Activated CD4-positive, alpha-beta T cell treated with anti-CD3 and anti-CD28 coated beads for 4 hours (primary cell): ENCODE measurements at places on chromosomes 2 and 18.

DNA sequence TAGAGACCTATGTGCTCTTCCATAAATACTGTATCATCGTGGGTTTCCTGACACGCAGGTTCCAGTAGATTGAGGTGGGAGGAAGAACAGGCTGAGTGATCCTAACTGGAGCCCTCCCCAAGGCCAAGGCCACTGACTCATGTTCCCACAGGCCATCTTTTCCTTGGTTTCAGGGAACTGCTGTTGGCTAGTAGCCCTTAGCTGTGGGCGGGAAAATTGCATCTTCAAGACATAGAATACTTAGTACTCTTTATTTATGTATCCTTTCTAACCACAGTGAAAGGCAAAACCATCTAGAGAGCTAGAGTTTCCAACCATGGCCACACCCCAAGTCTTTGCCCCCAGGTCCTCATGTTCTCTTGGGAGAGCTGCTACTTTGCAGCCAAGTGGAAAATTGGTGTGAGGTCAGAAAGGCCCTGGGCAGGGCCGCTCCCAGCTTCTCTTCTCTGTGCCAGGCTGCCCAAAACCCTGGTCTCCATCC, 55.9 kb downstream of the COPS8 start:
- DNase-seq, result no peak

- DNase-seq, result no peak
Measured at GRCh38 chr2:88036182-88036581, 19.4 kb downstream of the KRCC1 start.

DNA sequence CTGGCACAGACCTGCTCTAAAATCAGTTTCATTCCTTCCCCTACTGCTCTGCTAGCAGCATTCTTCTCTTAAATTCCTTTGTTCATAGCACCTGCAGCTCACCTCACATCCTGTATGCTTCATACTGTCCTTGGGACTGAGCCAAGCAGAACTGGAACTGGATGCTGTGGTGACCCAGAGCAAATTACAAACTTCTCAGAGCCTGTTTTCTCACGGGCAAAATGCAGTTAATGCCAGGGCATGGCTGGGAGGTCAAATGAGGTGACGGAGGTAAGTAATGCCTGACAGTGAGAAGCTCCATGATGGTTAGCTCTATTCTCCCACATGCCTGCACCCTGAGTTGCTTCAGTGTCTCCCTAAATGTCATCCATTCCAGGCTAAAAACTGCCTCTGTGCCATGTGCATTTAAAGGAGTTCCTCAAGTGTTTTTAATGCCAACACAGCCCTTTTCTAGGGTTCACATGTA, 29.7 kb downstream of the C2orf42 start:
- no peak for DNase-seq

DNA sequence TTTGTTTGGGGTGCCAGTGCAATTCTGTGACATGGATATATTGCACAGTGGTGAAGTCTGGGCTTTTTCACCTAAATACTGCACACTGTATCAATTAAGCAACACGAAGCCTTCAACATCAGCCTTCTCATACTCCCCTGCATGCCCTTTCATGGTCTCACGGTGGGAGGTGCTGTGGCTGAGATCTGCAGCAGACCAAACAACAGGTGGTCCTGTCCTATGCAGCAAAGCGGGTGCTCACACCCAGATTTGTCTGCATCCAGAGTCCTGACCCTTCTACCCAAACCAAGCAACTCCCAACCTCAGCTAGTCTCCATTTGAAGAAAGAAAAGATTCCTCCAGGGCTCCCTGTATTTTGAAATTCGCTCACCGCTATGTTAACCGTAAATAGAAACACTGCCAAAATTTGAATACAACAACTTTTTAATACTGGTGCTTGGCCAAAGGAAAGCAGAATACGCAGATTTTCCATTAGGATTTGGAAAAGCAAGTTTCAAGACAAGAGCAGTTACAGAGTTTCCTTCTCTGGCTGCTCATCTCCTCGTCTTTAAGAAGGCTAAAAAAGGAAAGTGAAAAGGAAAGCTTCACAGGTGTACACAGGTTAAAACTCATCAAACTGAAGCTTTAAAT, 34.9 kb downstream of the FAM168B start:
- no peak for DNase-seq

DNA sequence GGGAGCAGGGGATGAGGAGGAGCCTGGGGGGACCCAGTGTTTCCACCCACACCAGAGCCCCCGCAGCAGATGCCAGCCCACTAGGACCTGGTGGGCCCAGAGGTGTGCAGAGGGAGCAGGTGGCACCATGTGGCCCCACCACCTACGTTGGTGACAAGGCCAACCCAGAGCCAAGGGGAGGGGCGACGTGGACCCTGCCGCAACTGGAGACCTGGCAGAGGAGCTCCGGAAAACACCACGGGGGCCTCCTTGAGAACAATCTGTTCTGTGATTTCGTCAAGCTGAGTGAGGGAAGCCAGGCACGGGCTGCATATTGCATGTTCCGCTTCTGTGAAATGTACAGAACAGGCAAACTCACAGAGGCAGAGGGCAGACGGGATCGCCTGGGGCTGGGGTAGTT, 49.1 kb upstream of the GPC1 start:
- no peak for DNase-seq

DNA sequence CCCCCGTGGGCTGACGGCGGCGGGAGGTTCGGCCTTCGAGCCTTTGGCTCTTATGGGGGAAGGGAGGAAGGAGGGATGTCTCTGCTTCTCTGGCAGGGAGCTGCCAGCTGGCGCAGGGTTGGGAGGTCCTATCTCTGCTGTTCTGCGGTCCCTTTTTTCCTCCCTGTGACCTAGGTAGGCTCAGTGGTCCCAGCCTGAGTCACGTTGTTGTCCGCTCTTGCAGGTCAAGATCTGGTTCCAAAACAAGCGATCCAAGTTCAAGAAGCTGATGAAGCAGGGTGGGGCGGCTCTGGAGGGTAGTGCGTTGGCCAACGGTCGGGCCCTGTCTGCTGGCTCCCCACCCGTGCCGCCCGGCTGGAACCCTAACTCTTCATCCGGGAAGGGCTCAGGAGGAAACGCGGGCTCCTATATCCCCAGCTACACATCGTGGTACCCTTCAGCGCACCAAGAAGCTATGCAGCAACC, 2.5 kb downstream of the DLX1 start:
- no peak for DNase-seq

DNA sequence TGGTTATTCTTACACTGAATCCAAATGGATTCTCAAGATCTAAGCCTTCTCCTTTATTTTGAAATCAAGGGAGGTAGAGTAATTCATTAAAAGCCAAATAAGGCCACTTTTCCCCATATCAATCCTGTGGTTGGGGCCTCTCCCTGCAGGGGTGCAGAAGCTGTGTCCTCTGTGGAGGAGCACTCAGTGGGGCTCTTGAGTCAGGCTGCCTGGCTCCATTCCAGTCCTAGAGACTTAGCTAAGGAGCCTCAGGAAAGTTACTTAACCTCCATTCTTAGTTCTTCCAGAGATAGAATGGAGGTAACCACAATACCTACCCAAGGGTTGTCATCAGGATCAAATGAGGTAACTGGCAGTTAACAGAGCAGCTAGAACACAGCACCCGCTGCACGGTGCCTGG, 564.3 kb downstream of the CMPK2 start:
- no peak for DNase-seq

DNA sequence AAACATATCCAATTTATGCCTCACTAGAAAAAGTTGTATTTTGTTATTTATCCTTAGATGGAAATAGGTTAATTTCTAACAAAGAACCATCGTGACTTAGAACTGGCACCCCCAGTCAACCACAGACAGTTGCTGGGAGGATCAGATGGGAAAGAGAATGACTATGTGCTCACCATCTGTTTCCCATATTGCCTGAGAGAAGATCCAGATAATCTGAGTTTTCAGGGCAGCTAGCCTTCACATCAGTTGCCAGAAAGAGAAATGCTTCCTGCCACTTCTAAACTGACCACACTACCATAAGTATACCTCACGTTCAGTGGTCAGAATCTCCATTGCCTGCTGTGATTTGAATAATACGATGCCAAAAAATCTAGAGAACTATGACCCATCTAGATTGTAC, 28.4 kb upstream of the NEB start:
- no peak for DNase-seq

GRCh38 chr2:9774266-9774665, 69.0 kb upstream of the TAF1B start:
- DNase-seq, result no peak

DNA sequence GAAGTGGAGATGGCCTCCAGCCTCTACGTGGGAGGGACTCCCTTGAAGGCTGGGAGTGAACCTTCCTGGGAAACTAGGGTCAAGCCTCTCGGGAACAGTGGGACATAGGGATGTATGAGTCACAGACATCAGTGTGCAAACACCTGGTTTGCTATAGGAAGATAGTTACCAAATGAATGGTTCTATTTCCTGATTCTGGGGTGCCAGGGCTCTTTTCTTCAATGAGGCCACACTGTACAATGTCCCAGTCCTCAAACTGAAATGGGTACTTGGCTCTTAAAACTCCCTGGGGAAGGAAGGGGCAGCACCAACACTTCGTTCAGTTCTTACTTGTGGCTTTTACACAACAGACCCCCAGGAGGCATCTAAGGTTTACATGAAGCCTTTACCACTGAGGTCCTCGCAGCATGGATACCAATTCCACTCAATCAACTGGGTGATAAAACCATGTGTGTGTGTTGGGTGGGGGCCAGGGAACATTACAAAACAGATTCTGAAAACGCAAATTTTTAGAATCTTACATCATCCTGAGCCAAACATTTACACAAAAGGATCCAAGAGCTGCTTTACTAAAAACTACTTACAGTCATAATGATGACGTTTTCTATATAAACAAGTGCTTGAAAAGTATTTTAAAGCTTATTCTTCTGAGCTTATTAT, 10.4 kb downstream of the ERFE start:
- no peak for DNase-seq

DNA sequence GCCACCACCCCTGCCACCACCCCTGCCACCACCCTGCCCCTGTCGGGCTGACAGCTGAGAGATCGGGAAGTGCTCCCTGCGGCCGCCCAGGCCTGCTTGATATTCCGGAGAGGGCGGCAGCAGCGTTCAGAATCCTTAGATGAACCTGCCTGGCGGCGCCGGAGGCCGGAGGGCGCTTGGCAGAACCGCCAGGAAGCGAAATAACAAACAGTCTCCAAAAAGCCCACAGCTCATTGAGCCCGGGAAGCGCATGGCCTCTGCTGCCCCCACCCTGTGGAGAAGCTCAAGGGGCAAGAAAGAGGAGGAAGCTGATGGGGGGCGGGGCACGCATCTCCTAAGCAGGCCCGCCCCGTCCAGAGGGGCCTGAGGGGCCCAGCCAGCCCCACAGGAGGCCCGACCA, 92.2 kb upstream of the MBOAT2 start:
- no peak for DNase-seq

- no peak for DNase-seq
Measured at GRCh38 chr2:127957240-127957639, 70.6 kb downstream of the SAP130 start.

DNA sequence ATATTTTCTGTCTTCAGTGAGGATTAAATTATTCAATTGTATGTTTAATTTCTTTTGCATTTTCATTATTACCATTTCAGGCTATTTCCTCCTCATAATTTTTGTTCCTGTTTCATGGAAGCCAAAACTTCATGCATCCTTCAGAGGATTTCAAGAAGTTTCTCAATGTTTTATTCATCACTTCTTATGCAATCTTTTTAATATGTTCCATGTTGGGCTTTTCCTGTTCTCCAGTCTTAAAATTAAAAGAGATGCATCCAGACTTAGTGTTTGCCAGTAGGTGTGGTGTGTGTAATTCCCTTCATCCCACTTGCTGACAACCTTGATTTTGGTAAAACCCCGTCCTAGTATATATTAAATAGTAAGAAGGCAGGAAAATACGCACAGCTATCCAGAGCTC, 190.0 kb downstream of the EN1 start:
- DNase-seq, result no peak

DNA sequence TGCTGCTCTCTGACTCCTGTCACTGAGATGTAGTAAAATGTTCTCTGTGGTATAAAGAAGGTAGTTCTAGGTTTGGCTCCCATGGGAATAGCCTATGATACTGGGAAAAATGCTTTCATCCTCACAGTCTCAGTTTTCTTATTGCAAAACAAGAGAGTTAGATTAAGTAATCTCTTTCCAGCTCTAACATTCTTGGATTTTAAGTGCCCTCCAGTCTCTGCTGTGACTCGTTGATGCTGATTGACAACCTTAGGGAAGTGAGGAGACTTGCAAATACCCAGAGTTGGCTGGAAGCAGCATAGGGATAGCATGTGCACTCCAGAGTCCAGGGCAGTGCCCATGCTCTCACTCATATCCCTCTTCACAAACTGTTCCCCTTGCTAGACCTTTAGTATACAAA, 534.9 kb downstream of the SLC4A3 start:
- DNase-seq, result no peak

GRCh38 chr2:217437290-217437870, 565.4 kb downstream of the TNS1 start:
- no peak for DNase-seq

GRCh38 chr2:37189452-37190153, 1.1 kb upstream of the SULT6B1 start:
- DNase-seq, result no peak

- DNase-seq, result no peak
Measured at GRCh38 chr2:33214857-33215256, 261.6 kb upstream of the RASGRP3 start.

GRCh38 chr2:237798236-237799059, at the start of gene RBM44:
Gene RBM44 (plus strand): TSS chr2:237798779. CDS start chr2:237813610, 14,831 bp downstream.
- DNase-seq, result no peak

DNA sequence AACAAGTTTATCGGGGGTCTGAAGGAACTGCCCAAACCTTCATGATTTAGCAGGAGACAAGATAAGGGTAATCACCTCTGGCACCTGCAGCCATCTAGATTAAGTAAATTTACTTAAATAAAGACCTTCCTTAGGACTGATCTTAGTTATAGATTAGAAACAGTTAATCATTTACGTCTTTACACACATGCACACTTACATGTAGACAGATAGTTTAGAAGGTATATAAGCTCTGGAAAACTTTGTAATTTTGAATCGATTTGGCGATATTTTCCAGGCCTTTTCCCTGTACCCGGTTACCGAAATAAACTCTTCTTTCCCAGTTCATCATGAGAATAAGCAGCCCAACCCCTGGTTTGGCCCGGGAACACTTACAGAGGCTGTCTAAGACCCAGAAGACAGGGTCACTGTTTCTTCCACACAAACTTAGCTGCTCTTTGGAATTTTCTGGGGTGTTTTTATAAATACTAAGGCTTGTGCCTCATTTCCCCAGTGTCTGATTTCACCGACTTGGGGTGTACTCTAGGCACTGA, 560 bp upstream of the SKA1 start:
- no peak for DNase-seq

DNA sequence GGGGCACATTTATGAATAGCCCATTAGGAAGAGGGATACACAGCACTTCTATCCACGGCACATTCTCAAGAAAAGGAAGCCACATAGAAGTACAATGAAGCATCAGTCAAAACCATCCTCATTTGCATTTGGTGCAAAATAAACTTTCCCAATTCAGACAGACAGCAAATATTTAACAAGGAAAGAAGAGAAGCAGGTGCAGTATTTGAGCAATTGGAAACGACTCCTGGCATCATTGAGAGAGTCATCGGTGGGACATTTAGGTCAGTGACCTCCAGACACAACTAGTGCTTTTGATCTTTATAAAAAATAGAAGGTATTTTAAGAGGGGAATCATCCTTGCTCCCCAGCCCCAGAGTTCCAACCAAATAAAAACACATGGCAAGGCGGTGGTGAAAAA, 118.0 kb downstream of the MREG start:
- DNase-seq, result no peak
